PC-9 (cell line): ENCODE measurements at places on chromosomes 3 and 15.
A peak's percentile ranks its signal among the peaks of the same experiment; 100 is the strongest.

- no peak for DNase-seq
Measured at GRCh38 chr3:82595530-82595929, 834.1 kb upstream of the GBE1 start.

- no peak for DNase-seq
Measured at GRCh38 chr3:152459118-152459515, 190.4 kb downstream of the MBNL1 start.

- DNase-seq, result no peak
Measured at GRCh38 chr3:122268257-122269024, 56.6 kb upstream of the CSTA start.

DNA sequence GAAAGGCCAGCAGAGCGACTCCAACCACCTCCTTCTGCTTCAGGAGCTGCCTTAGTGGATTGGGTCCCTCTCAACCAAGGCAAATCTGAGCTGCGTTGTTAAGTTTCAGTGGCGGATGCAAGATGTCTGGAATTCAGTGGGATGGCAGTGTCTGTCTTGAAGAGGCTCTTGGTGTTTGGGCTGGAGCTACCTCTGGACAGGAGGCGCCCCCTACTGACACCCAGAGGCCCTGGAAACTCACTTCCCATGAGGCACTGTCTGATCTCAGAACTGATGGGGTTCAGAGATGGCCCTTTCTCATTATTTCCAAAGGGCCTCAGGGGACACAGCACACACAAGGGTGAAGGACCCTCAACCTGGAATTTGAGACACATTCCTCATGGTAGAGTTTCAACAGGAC lies 6.0 kb upstream of the SLC28A1 start:
- DNase-seq, result peak; percentile 42

DNA sequence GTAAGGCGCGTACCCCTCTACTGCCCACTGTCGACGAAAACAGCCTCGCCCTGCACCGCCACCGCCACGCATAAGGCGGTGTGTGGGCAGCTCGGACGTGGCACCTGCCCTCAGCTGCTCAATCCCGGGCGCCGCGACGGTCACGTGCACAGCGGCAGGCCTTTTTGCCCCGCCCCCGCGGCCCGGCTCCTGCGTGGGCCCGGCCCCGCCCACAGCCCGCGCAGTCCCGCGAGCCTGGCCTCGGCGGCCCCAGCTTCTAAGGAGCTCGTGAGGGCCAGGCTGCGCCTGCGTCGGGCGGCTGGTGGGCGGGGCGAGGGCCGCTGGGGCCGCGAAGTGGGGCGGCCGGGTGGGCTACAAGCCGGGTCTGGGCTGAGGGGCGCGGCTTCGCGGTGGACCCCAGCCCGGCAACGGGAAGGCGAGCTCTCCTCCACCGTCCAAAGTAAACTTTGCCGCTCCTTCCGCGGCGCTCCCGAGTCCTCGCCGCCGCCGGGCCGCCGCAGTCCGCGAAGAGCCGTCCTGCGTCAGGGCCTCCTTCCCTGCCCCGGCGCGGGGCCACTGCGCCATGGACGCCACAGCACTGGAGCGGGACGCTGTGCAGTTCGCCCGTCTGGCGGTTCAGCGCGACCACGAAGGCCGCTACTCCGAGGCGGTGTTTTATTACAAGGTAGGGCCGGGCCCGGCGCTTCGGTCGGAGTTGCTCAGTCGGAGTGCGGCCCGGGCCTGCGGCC lies at the start of gene CAPN7:
TSS of gene CAPN7 (plus strand) at position 313 of the 728 bp plus-strand sequence. CDS start at position 563, 250 bp downstream.
- DNase-seq, result peak; percentile 95

DNA sequence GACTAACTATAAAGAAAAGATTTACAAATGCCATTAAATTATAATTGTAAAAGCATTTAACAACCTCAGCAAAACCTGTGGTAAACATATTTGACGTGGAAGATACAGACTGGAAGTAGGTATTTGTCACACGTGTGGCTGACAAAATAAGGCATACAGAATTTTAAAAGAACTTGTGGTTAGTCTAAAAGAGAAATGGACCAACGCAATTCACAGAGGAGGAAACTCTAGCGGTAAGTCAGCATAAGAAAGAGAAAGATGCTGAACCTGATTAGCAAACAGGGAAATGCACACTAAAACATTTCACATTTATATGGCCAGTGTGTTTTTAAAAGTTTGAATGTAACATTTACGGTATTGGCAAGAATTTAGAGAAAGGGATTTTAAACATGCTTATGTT lies 35.3 kb downstream of the KCNH8 start:
- DNase-seq, result no peak

DNA sequence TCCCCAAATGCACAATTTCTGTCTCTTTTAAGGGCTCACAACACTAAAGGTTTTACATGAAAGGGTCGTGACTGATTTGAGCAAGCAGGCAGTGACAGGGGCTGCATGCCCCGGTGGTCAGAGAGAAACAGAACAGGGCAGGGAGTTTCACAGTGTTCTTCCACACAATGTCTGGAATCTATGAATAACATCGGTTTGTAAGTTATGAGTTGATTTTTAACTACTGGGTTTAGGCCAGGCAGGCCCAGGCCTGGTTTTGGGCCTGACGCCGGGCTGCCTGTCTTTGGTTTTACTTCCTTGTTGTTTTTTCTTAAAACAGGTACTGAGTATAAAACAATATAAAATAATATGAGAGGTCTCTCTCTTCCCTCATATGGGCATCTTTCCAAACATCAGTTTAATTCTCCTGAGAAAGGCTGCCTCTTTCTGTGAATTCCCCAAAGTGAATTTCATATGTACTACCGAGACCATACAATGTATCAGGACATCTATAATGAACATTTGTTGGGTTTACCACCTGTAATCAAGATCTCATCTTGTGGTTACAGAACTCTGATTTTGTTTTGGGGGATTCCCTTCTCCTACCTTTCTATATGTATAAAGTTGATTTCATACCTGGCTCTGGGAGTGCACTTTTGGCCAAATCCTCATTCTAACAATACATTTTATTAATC lies 74.4 kb downstream of the CD200 start:
- no peak for DNase-seq

DNA sequence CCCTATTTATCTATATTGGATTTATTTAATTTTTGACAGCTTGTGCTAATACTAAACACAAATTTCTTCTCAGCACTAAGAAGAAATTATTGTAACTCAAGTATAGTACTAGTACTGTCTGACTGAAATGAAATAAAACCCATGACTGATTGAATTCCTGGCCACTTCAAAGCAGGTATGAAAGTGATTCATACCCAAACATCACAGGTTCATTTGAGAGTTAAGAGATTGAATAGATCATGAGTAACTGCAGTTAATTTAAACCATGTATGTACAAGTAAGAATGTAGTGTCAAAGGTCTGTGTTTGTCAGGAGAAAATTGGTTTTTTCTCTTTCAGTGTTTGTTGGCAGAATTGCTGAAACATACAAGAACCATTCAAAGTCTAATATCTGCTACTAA lies 332.0 kb upstream of the GRM7 start:
- no peak for DNase-seq

DNA sequence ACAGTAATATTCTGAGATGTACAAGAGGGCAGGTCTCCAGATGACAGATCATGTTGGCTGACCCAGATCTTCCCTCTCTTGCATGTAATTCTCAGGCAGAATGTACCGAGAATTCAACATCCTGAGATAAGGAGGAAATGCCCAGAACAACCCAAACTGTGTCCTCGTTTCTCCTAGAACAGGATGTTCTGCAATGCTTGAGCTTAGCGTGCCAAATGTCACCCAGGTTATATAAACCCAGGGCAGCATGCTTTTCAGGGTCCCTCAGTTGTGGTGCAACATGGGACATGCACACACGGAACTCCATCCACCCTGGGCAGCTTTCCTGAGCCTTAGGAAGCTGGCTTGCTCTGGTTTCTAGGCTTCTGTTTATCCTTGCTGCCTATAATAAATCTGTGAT lies 102.1 kb upstream of the CMC1 start:
- no peak for DNase-seq

GRCh38 chr3:29186131-29186599 lies 94.7 kb upstream of the RBMS3 start:
- DNase-seq, result no peak
